Bladder microvascular endothelial cell (primary cell): ENCODE measurements at places on chromosomes 6 and 20. TPM values are rescaled to one million over a fixed set of nuclear protein-coding genes. Genes with fewer than 3 reads are reported as not detected.

Gene SLC22A23
- 4.9 and 70.5 TPM in 2 replicates for total RNA-seq

Gene SLC17A2
- total RNA-seq: not detected in 2 replicates

Gene TXLNB
- total RNA-seq: 1.1 and 1.2 TPM in 2 replicates

Gene RHAG
- total RNA-seq: not detected in 2 replicates

Gene TMEM14C
- 63.4 and 80.1 TPM in 2 replicates for total RNA-seq

Gene RAET1E
- 0.16 TPM in 1 of 2 replicates, not detected in the other for total RNA-seq

Gene ZNF335
- 6.2 and 13.3 TPM in 2 replicates for total RNA-seq

Gene RIPPLY2
- 0.19 TPM in 1 of 2 replicates, not detected in the other for total RNA-seq

Gene ENPP4
- total RNA-seq: 5.0 and 5.5 TPM in 2 replicates

Gene FBXO5
- total RNA-seq: 12.3 and 13.3 TPM in 2 replicates

Gene HLA-C
- 339 and 577 TPM in 2 replicates for total RNA-seq

Gene ATP6V1G2
- 0.49 and 0.94 TPM in 2 replicates for total RNA-seq

Gene ENPP3
- total RNA-seq: 1.5 TPM in 1 of 2 replicates, not detected in the other

Gene CUL9
- total RNA-seq: 20.1 and 40.0 TPM in 2 replicates

Gene EEF1A2
- 0.49 and 27.1 TPM in 2 replicates for total RNA-seq

Gene GJA10
- total RNA-seq: not detected in 2 replicates

Gene PRELID3B
- total RNA-seq: 63.9 and 83.3 TPM in 2 replicates

Gene MYO6
- 27.0 and 58.1 TPM in 2 replicates for total RNA-seq

Gene PNPLA1
- not detected in 2 replicates for total RNA-seq

Gene OR2H1
- not detected in 2 replicates for total RNA-seq

Gene CD83
- total RNA-seq: 2.6 and 15.7 TPM in 2 replicates
